Smooth muscle cell of the brain vasculature (primary cell): ENCODE measurements at places on chromosomes 12 and 14.

- no peak for DNase-seq
These were observed 35.0 kb downstream of the ERH start for GRCh38 chr14:69363055-69363454.

DNA sequence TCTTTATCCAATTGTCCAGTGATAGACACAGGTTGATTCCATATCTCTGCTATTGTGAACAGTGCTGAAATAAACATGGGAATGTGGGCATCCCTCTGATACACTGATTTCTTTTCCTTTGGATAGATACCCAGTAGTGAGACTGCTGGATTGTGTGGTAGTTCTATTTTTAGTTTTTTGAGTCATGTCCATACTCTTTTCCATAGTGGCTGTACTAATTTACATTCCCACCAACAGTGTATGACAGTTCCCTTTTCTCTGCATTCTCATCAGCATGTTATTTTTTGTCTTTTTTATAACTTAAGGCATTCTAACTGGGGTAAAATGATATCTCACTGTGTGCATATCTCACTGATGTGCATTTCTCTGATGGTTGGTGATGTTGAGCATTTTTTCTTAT lies 24.8 kb upstream of the VASH1 start:
- no peak for DNase-seq

GRCh38 chr12:115407723-115408122 lies 723.7 kb upstream of the TBX3 start:
- no peak for DNase-seq

DNA sequence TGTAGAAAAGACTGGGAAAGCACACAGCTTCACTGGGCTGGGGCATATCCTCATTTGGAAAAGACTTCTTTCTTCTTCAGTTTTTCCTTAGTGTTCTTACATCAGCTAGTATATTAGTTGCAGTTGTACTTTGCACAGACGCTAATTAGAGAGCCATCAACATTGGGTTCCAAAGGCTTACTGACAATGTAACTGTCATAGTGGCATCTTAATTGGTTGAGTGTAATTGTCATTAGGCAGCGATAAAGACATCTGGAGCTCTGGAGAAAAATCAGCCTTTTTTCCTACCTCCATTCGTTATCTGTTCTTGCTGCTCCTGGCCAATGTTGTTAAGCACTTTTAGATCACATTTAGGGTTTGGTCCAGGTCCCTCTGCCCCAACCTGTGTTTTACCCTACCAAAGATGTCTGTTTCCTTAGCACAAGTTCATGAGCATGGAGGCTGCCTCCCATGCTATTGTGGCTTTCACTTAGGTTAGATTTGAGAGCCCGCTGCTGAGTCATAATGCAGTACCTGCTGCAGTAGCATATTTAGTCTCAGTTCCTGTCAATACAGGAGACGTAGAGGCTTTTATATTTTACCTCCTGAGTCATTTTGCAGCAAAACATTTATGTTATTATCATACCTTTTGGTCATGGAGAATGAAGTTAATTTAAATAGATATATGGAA lies 49.2 kb downstream of the FBXW8 start:
- DNase-seq: no peak

DNA sequence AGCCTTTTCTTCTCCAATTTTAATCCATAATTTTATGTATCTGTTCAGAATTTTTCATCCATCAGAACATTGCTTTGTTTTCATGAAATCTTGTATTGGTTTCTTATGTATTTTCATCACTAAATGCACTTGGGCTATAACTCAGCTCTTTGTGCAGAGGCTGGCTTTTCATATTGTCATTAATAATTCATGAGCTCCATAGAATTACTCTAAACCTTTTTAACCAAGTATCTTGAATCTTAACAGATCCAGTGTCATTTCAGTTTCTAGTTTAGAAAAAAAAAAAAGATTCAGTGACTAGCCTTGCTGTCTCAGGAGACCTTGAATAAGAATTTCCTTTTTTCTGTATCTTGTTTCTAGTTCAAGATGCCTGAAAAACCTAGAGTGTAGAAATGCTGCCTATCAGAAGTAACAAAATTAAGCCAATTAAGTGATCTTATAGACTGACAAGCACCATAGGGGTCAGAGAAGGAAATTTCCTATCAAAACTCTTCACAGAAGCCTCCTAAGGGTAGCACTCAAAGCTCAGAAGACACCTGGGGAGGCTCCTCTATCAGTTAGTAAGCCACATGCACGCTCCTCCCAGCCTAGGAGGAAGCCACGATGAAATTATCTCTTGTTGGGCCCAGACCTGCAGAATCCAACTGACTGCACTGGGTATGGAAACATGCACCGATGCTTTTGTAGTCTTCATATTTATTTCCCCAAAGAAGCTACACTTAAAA lies 163.4 kb downstream of the KICS2 start:
- no peak for DNase-seq

- no peak for DNase-seq
These were observed 20.0 kb downstream of the DDX51 start for GRCh38 chr12:132123970-132124765.

DNA sequence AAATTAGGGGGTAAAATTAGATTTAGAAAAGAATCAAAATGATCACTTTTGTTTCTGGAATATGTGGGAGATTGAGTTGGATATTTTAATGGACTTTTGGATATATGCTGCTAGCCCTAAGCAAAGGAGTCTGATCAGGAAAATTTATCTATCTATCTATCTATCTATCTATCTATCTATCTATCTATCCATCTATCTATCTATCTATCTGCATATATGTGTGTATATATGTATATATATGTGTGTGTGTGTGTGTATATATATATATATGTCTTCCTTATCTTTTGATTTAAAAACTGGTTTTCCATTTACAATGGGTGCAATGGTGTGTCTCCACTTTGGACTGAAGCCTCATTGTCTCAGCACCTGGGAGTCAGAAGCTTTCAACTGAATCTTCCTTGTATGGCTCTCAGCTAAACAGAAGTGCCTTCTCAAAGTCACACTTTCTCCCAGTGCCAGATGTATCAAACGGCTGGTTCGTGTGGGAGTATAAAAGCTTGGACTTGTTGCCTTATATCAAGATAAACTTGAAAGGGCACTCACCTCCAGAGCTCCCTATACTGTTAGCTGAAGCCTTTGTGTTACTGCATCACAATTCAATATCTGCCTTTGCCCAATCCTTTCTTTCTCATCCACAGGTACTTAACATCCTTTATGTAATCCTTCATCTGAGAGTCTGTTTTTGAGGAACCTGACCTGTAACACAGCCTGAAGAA lies 31.6 kb upstream of the CD69 start:
- no peak for DNase-seq

DNA sequence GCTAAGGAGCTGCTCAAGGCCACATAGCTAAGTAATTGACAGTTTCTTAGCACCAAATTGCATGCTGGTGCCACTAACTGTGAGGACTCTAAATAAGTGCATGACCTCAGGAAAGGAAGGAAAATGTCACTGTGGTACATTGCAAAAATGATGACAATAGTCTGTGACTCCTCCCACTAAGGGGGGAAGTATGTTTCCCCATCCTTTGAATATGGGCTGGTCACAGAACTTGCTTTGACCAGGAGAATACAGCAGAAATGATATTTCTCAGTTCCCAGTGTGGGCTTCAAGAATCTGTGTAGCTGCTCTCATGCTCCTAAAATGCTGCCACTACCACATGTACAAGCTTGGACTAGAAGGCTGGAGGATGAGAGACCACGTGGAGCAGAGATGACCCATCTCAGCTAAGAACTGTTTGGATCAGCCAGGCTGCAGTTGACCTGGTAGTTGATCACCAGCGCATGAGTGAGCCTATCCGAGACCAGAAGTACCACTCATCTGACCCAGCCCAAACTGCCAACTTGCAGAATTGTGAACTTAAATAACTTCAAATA lies 42.2 kb upstream of the NOS1 start:
- DNase-seq: no peak

DNA sequence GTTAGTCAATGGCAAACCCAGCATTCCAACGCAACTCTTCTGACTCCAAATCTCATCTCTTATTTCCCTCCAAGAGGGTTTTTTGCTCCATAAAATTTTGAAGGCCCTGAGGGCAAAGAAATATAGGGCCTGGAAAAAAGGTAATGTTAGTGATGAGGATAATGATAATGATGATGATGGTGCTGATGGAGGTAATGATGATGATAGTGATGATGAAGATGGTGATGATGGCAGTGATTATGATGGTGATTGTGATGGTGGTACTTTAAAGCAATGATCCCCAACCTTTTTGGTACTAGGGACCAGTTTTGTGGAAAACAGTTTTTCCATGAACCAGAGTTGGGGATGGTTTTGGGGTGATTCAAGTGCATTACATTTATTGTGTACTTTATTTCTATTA lies 50.1 kb downstream of the TMX1 start:
- no peak for DNase-seq

- DNase-seq: no peak
These were observed 51.7 kb downstream of the MGST1 start for GRCh38 chr12:16399101-16399500.

DNA sequence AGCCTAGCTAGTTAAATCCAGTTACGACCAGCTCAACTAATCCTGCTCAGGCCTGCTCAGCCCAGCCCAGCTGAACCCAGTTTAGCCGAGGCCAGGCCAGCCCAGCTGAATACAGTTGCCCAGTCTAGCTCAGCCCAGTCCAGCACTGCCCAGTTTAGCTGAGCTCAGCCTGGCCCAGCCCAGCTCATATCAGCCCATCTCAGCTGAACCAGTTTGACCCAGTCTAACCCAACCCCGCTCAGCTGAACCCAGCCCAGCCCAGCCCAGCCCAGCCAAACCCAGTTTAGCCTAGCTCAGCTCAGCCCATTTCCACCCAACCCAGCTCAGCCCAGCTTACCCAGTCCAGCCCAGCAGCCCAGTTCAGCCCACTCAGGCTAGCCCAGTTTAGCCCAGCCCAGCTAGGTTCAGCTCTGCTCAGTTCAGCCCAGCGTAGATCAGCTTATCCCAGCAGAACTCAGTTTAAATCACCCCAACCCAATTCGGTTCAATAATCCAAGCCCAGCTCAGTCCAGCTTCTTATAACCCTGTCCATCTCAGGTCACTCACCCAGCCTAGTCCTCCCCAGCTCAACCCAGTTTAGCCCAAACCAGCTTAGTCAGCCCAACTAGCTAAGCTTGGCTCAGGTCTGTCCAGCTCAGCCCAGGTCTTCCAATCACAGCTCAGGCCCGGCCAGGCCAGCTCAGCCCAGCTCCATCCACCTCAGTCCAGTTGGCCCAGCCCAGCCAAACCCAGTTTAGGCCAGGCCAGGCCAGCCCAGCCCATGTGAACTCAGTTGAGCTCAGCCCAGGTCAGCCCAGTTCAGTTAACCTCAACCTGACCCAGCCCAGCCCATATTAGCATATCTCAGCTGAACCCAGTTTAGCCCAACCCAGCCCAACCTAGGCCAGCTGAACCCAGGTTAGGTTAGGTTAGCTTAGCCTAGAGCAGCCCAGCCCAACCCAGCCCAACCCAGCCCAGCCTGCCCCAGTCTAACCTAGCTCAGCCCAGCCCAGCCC lies 76.7 kb downstream of the TMEM121 start:
- no peak for DNase-seq

GRCh38 chr12:131092901-131093603 lies 139.3 kb downstream of the ADGRD1 start:
- no peak for DNase-seq

GRCh38 chr12:128771681-128772080 lies 52.1 kb downstream of the SLC15A4 start:
- DNase-seq: no peak

- no peak for DNase-seq
These were observed 26.5 kb upstream of the BCAT1 start for GRCh38 chr12:24975425-24975824.

DNA sequence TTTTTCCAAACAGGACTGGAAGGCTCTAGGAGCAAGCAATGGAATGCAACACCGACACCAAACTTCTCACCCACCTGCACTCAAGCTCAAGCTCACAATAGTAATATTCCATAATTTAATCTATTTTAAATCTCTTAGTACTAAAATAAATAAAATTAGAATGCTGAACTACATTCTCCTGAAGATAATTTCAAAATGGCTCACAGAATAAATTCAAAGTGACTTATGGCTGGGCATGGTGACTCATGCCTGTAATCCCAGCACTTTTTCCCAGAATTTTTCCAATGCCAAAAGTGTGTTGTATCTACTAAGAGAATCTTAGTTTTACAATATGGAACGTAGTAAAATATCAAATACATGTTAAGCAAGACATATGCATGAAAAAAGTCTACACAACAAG lies 31.5 kb downstream of the DUSP16 start:
- no peak for DNase-seq

- no peak for DNase-seq
These were observed 155.5 kb downstream of the ANO2 start for GRCh38 chr12:5789469-5789968.

- no peak for DNase-seq
These were observed 156.5 kb upstream of the C14orf180 start for GRCh38 chr14:104422837-104423681.

GRCh38 chr12:131642771-131643170 lies 68.1 kb upstream of the SFSWAP start:
- DNase-seq: no peak

GRCh38 chr12:46676797-46677520 lies 148.8 kb downstream of the SLC38A4 start:
- no peak for DNase-seq

- DNase-seq: no peak
These were observed 3.1 kb downstream of the CDH24 start for GRCh38 chr14:23054000-23054811.

GRCh38 chr14:76781648-76782051 lies 20.4 kb downstream of the VASH1 start:
- DNase-seq: no peak

DNA sequence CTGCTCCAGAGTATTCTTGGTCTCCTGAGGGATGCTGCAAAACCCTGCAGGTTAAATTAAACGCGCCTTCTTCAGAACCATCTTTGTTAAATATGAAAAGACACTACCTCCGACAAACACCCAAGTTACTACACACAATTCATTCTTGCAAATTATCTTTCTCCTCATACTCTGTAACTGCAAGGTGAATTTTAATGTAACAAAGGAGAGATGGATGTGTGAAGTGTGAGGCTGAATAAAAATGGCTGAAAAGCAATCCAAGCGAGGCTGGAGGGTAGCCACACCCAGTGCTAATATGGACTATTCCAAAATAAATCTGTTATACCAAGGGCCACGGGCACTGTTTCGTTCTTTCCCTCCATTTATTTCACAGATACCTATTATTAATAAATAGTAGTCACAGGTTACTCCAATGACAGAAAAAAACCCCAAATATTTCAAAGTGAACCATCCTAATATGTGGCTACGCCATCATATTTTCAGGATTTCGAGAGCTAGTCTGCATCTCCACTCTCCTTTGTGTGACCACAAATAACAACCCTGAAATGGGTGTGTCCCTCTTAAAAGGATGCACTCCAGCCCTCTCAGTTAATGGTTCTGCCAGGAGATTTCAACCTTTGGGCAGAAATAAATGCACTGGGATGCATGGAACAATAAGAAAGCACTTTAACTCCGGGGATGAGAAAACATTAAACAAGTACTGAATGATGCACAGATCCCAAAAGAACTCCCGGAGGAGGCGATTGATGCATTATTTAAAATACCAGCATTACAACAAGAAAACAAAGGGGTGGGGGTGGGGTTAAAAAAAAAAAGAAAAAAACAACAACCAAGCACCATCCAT lies 53.1 kb upstream of the CCDC175 start:
- no peak for DNase-seq
